Choroid plexus epithelial cell (primary cell): ENCODE measurements at places on chromosomes 2 and 18.

DNA sequence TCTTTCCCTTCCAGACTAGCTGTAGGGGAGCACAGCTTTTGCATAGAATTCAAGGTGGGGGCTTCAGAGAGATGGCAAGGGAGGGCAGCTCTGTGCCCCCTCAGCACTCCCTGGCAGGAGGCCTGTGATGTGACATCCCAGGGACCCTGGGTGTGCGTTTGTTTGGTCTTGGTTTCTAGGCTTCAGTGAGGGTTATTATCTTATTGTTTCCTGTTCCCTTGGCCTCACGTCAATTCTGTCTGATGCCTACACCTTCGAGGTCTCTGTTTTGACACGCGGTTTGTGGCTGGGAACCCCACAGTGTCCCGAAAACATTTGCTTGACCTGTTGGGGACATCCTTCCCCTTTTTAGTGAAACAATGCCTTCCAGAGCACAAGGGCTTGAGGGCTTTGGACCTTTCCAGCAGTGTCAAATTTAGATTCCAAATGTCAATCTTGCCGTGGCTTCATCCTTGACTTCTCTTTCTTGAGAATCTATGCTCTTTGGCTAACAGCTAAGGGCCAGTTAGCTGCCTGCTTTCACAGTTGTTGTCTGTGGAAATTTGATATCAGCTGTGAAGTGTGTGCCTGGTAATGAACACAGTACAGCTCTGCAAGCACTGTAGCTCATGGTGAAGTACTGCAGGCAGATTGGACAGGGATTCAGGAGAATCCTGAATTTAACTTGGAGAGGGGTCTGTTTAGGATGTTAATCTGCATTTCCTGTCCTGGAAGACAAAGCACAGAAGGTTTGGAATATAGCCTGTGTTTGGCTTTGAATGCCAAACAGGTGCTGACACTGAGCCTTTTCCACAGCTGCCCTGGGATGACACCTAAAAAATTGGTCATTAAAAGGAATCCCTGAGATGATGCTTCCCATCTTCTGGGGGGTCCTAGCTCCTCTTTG, 108.2 kb upstream of the CXCR4 start:
- DNase-seq, result no peak

DNA sequence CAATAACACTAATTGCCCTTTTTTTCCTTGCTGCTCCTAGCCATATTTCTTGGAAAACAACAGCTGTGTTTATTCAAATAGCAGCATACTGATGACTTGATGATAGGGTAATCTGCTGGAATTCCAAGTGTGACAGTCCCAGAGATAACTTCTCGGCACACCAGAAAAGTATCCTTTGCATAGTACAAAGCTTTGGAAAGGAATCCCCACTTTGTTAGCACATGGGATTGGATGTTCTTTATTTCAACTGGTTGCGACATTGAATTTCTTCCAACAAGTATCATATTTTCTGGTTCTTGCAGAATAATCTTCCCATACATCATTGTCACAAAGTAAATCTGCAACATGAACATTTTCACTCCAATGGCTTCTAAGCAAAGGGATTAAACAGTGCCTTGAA, 445.8 kb upstream of the ACVR2A start:
- no peak for DNase-seq

- no peak for DNase-seq
Observed at GRCh38 chr18:11888726-11889125, 19.4 kb downstream of the MPPE1 start.

- no peak for DNase-seq
Observed at GRCh38 chr2:73685764-73686438, 43.7 kb upstream of the NAT8 start.

- peak; percentile 55 for DNase-seq
Observed at GRCh38 chr2:200321780-200322534, 15.5 kb downstream of the SPATS2L start.

GRCh38 chr2:54813584-54813983, 90.1 kb downstream of the EML6 start:
- DNase-seq, result no peak

DNA sequence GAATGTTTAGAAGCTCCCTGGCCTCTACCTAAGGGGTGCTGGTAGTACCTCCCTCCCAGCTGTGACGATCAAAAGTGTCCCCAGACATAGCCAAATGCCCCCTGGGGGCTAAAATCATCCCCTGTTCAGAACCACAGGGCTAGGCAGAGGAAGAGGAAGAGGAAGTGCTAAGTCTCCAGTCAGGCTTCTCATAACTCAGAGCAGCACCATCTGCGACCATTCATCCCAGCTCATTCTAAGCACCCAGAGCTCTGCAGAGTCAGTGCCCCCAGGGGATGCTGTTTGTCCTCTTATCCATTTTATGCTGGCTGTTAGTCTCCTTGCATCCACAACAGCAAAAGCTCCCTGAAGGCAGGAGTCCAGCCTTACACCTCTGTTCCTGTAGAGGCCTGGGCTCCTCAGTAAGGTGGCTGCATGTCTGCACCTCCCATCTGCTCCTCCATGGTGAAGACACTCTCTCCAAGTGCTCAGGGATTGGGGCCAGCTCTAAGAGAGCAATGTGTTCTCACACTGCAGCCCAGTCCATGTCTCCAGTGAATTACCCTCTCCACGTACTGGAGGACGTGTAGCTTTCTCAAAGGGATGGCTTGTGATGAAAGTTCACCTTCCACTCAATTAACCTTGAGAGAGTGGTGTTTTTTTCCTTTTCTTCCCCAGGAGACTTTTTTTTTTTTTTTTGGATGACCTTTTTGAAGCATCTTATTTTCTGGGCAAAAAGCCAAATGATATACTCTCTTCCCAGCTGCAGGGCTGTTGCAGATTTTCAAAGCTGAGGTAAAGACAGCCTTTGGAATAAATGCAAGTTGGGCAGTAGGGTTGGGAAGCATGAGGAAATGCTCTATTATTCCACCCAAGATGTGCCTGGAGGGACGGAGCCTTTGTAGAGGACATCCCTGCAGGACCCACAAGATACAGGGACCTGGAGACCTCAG, 158.9 kb upstream of the SLC14A2 start:
- DNase-seq, result peak; percentile 5

DNA sequence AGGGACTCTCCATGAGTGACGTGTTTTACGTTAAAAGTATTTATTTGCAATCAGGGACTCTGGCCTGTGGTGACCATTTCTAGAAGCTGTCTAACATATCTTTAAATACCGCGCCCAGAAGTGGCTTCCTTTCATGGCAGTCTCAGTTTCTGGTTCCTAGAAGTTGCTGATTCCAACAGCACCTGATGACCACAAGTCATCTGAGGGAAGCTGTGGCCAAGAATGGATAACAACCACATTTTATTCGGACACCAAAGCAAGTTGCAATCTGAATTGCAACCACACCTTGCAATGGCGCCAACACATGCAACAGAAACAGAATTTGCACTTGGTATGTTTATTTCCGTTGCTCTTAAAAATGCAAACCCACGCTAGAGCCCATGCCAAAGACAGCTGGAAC, 33.1 kb downstream of the MEX3C start:
- peak; percentile 10 for DNase-seq

- no peak for DNase-seq
Observed at GRCh38 chr18:69487488-69488394, 87.1 kb downstream of the DOK6 start.

- DNase-seq, result no peak
Observed at GRCh38 chr18:10076502-10077030, 162.8 kb downstream of the VAPA start.

DNA sequence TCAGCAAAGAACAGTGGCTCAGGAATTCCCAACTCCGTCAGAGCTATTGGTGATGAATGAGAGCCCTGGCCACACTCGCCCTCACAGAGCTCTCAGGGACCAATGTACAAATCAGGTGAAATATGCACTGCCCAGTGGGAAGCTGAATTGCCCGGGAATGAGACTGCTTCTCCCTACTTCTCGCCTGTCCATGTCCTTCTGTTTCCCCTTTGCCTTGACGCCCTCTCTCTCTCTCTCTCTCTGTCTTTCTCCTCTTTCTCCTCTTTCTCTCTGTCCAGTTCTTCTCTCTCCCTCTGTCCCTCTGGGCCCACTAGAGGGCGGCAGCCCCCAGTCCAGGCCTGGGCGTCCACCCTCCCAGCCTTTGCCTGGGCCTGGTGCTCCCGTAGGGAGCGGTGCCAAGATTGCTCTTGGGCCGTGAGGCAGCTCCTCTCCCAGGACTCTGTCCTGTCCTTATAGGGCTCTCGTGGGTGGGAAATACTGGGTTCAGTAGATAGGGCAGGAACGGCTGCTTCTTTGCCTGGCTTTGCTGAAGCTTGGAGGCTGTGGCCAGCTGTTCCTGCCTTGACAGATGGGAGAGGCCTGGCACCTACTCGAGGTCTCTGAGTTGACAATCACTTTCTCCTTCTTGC, 28.4 kb upstream of the PUM2 start:
- DNase-seq, result peak; percentile 88

DNA sequence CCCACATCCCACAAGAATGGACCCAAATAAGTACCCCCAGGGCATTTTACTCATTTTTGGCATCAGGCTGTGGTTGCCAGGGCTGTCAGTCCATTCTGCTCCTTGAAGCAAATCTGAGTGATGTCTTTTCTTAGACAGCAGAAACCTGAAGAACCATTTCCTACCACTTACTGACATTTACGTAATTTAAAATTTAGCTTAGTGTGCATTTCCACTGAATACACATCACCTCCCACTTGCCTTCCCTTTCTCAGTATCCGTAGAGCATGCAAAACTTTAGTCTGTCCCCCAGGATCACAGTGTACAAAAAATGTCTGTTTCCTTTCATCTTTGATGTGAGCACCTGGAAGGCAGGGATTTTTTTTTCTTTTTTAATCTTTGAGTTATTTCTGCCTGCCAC, 130.3 kb downstream of the XIRP2 start:
- DNase-seq, result no peak

- DNase-seq, result no peak
Observed at GRCh38 chr18:37408676-37409265, 156.8 kb downstream of the CELF4 start.

DNA sequence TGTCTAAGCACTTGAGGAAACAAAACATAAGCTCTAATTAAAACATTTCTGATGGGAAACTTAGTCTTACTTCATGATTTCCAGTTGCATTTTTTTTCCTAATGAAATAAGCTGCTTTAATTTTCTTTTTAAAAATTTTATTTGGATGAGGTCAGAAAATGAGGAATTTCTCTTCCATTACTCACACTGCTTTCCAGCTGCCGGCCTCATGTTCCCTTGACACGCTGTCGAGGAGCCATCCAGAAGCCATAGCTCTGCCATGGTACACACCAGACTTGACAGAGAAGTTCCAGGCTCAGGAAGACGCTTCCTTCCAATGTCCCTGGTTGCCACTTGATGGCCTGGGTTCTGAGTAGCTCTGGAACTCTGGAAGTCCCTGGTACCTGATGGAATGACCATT, 12.1 kb upstream of the MAPRE2 start:
- DNase-seq, result peak; percentile 70

DNA sequence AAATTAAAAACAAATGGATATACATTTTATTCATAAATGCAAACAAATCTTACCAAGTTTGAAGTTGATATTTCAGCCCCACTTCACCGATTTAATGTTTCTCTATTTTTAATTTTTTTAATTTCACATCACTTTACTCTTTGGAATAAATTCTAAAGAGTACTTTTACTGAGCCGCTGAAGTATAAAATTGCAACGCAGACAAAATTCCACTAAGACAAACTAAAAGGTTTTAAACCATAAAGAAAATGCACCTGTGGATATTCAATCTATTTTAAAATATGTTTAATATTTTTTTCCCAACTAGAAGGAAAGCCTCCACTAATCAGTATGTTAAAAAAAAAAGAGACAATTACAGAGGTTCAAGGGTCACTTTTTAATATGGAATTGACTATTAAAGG, 1073.9 kb upstream of the CRIM1 start:
- DNase-seq, result no peak

- DNase-seq, result no peak
Observed at GRCh38 chr2:2647141-2647541, 316.1 kb upstream of the MYT1L start.

DNA sequence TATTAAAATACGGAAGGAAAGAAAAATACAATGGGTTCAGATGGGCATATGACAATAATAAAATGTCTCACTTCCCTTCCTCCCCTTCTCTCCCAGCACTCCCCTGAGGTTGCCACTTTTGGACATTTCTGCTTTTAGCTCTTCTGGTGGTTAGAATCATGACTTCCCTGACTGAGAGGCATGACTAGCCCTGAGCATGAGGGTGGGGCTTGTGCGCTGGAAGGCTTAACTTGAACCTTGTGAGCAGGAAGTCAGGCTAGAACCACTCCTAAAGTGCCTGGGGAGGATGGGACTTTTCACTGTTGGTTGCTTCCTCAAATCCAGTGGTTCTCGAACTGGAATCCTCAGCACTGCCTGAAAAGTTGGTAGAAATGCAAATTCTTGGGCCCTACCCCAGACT, 19.7 kb upstream of the ARHGAP25 start:
- DNase-seq, result no peak

- DNase-seq, result no peak
Observed at GRCh38 chr2:10326151-10326616, 23.5 kb downstream of the HPCAL1 start.

- peak; percentile 52 for DNase-seq
Observed at GRCh38 chr2:231687133-231687852, 21.0 kb upstream of the PTMA start.
